ENCODE measurements at places on chromosomes 7 and 10.

GRCh38 chr7:47091141-47091540, 490.8 kb downstream of the TNS3 start:
- no peak for DNase-seq

DNA sequence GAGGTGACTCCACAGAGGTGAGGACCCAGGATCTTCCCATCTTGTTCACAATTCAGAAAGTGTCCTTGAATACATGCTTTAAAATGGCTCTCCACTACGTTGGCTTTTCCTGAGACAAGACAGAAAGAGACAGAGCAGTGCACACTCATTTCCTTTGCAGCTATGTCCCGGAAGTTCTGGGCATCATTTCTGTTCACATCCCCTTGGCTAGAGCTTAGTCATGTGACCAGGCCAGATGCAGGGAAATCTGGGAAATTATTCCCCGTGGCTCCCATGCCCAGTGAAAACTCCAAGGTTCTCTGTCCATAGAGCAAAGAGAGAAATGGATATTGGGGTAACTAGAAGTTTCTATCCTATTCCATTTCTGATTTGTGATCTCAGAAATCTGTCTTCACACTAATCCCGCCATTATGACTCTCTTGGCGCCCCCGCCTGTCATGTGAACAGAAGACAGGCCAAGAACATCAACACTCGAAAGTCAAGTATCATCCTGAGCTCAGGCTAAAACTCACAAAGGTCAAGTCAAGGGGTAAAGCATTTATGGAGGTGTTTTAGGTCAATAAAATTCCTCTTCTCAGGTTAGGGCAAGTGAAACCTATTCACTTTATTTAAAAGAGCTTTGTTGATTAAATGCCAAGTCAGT, 251.4 kb upstream of the HABP2 start:
- DNase-seq = no peak

DNA sequence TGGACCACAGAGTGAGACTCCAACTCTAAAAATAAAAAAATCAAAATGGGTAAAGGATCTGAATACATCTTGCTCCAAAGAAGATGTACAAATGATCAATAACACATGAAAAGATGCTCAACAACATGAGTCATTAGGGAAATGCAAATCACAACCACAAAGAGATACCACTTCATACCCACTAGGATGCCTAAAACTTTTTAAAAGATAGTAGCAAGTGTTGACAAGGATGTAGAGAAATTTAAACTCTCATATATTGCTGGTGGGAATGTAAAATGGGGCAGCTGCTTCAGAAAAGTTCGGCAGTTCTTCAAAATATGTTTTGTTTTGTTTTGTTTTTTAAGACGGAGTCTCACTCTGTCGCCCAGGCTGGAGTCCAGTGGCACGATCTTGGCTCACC, 45.7 kb upstream of the GTF2IRD1 start:
- DNase-seq = no peak

- DNase-seq = no peak
These were observed 34.6 kb downstream of the MALSU1 start for GRCh38 chr7:23333671-23334246.

GRCh38 chr7:155228894-155229293, 68.8 kb upstream of the INSIG1 start:
- no peak for DNase-seq

DNA sequence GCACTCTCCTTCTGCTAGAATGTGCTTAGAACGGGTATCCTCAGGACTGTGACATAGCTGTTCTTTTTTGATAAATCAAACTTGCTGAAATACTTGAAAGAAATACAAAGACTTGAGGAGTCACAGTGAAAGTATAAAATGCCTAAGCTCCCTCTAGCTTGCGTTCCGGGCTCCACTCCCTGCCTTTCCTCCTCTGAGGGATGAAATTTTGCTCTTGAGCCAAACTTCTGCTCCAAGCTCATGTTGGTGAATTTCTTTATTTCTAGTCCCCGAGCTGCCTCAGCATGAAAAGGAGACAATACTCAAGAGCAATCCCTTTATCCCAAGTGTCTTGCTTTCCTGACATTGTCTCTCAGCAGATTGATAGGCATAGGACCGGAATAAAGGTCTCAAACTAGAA, 499.6 kb upstream of the ADARB2 start:
- no peak for DNase-seq

DNA sequence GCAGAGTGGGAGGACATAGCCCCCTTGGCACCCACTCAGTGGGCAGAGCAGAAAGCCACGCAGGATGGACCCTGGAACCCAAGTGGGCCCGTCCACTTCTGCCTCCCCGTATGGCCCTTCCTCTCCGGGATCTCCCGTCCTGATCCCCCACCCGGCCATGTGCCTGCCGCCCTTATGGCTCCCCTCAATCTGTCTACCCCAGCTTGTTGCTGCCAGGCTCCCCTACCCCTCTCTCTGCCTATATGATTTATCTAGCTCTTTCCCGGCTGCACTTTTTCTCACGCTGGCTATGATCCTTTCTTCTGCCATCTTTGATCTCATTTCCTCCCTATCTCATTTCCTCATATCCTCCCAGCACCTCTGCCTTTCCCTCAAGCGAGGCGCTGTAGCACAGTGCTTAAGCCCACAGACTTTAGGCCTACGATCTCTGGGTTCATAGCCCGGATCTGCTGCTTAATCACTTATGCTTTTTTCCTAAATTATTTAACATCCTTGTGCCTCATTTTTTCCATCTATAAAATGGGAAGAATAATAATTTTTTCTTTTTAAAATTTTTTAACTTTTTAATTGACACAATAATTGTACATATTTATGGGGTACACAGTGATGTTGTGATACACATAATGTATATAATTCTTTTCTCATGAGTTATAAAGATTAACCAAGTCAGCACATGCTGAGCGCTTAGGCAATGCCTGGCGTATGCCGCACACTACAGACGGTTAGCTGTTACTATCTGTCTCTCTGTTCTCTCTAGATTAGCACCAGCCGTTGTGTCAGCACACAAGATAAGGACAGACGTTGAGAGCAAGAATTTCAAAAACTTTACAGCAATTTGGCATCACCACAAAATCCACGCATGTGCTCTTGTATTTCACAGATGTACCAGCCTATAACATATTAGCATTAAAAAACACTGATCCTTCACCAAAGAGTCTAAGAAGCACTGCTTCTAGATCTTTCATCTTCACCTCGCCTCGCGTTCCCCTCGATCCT, 18.1 kb downstream of the KCNH2 start:
- DNase-seq = no peak

- DNase-seq = no peak
These were observed 6.1 kb upstream of the ZNF438 start for GRCh38 chr10:31037749-31038148.

- DNase-seq = no peak
These were observed 16.9 kb downstream of the RPA3 start for GRCh38 chr7:7701527-7701926.

GRCh38 chr7:2613931-2614600, 17.7 kb upstream of the TTYH3 start:
- DNase-seq = no peak

DNA sequence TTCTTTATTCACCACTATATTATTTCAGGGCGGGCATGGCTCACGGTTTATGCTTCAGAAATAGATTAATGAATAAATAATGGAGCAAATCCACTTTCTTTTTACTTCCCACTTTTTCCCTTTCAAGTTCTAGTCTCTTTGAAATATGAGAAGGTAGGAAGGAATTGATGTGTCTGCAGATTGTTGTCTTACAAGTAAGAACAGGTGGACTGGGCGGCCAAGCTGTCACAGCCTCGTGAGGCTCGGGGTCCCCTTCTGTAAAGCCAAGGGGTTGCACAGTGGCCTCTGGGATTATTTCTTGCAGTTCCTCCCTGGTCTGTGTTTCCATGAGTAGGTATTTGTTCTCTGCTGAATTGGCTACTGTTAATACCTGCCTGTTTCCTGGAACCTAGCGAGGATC, 11.2 kb downstream of the VWA2 start:
- no peak for DNase-seq

DNA sequence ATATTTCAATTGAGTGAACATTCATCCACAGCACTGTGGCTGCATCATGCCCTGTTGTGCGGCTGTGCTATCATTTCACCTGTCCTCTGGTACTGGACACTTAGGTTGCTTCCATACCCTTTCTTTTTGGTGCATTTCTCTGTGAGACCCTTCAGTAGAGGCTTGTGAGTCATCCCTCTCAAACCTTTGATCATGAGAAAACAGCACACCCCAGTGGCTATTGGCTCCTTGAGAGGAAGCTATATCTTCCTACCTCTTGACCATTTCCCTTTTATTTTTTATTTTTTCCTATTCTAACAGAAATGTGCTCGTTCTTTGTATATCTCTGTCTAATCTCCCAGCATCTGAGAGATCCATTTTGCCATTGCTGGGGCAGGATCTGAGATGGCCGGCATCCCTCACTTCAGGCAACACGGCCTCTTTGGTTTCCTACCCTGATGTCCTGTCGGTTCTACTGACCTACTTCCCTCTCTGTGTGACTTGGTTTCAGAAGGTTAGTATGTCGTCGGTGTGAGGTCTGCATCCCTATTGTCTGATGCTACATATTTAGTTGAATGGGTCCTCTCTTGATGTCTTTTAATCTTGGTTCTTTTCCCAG, 23.8 kb upstream of the PIK3AP1 start:
- DNase-seq = no peak

DNA sequence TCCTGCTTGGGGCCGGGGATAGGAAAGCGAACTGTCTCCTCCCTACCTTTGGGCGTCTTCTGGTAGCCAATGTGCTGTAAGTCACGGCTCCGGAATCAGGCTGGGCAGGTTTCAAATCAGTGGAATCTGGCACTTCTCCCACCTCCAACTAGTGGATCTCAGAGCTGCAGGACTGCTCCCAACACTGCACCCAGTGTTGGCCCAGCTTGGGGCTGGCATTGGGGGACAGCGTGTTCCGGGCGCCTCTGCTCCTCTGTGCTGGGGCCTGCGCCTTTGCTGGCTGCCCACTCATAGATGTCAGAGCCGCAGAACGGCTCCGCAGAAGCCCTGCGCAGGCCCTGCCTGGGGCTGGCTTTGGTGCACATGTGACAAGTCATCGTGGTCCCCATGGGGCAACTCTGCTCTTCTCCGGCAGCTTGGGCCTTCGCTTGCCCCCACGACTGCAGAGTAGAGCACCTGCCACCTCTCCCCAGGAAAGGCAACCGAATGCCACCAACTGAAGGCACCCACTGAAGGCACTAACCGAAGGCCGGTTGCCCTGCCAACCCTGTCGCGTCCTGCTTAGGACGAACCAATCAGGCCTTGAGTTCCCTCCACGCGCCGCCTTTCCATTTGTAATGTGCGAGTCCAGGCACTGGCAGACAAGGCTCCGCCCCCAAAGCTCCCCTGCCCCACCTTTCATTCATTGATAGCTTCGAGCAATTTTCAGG, 85.5 kb upstream of the ABI1 start:
- DNase-seq = no peak

DNA sequence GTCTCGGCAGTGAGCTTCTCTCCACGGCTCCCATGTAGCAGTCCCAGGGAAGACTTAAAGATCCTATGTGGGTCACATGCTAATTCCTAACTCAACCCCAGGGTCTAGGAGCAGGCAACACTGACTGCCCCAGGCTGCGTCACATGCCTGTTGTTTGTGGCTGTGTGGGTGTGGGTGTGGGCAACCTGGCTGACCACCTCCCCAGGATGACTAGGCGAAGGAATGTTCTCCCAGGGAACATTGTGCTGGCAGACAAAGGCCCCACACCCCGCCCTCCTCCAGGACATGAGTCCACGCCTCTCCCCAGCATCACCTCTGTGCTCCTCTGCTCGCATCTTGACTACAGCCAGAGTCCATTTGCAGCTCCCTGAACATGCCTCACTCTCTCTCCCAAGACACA, 30.3 kb downstream of the SLC29A3 start:
- DNase-seq = no peak

DNA sequence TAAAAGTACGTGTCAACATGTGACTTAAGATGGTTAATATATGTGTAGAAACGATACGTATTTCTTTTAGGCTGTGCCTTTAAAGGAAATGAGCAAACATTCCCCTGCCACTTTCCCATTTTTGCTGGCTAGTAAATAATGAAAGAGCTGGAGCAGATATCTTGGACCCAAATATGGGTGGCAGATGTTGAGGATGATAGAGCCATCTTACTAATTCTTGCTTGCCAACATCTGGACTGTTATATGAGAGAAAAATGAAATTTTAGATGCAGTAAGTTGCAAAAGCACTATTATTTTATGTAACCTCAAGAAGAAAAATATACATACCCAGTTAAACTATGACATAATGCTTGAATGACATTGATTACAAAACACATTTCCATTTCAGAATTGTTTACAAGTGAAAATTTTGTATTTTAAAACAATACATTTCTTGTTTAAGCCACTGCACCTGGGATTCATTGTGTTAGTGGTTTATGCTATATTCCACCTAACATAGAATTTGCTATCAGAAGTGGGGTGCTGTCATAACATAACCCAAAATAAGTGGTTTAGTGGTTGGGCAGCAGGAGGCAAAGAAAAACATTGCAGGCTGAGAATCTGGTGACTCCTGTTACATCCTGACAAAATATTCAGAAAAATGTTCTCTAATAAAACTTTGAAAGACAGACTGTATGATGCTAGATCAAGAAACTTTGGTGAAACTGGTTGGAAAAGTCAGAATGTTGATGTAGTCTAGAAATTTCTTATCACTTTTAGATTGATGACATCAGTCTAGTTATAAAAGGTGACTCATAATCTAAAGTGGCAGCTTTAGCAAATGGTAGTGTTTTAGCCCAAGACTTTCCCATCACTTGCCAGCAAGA, 305.0 kb downstream of the PTEN start:
- DNase-seq = no peak

GRCh38 chr10:77710759-77711682, 73.4 kb upstream of the KCNMA1 start:
- peak; percentile 67 for DNase-seq

DNA sequence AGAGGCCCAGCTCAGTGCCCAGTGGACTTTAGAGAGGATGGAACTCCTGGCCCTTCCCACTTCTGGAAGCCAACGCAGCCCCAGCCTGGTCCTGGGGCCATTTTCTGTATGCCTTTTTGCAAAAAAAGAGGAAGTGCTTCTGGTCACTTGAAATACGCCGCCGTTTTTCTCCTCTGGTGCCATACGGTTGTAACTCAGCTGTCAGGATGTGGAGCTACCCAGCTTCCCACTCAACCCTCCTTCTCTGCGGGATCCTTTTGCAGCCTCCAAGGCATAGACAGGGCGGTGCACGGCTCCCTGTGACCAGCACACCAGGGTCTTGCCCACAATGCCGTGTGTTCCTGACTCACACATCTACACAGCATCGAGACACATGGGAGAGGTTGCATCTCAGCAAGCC, 369.6 kb downstream of the TCERG1L start:
- no peak for DNase-seq

DNA sequence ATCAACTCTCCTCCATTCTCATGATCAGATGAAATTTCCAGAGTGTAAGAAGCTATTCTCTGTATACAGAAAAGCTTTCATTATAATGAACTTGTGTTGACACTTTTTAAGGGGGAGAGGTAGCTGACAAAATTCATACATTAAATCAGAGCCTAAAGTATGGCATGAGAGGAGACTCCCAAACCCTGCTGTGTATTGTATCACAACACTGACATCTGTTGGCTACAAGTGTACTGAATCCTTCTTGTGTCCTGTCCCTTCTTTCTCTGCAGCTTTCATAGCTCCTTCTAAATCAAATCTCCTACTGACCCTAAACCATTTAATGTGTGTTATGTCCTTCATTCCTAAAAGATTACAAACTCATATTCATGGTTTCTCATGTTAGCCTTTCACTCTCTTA, 70.9 kb downstream of the GCC1 start:
- DNase-seq = peak; percentile 51

Data from CD4-positive, alpha-beta T cell treated with Interleukin-10 for 1 hour (primary cell).